ENCODE measurements at places on chromosomes 6 and 20.
A peak's percentile ranks its signal among the peaks of the same experiment; 100 is the strongest.

DNA sequence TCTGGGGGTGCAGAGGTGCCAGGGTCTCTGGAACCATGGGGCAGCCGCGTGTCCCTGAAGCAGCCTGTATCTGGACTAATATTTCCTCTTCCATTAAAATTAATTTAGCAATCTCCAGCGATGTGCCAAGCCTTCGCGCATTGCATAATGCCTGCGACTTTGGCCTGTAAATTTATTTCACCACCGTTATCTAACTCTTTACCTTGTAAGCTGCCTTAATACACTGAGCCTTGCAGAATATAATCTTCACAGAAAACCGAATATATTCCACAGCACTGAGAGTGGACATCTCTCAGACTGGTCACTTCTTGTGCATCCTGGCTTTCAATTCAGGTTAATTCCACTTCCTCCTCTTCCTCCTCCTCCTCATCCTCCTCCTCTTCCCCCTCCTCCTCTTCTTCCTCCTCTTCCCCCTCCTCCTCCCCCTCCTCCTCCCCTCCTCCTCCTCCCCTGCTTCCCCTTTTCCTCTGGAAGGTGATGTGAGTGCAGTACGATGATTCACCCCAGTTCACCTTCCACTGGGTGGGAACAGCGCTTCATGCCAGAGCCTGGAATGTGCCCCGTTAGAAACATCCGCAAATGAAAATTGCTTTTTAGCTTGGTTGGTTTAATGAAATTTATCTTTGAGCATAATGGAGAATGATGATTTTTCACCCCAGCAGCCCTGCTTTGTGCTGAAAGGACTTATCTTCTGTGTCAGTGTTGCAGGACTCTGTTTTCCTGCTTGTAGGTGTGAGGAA lies 101.4 kb downstream of the CDH4 start:
- no peak for DNase-seq

DNA sequence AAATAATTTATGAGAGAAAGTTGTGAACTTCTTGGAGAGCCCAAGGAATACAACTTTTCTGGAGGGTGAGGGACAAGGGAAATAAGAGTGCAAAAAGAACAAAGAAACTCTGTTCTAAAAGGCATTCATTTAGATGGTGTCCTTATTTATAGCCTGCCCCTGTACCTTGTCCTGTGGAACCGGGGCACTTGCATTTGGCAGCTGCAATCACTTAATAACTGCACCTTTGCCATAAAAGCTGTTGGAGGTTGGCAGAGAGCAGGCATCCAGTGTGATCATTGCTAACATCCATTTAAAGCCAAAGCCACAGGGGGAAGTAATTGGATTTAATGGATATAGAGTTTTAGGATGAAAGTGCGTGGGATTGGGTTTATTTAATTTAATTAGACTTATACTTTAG lies 50.8 kb upstream of the SGK1 start:
- DNase-seq = no peak

GRCh38 chr6:14734052-14734415 lies 511.8 kb upstream of the JARID2 start:
- no peak for DNase-seq

DNA sequence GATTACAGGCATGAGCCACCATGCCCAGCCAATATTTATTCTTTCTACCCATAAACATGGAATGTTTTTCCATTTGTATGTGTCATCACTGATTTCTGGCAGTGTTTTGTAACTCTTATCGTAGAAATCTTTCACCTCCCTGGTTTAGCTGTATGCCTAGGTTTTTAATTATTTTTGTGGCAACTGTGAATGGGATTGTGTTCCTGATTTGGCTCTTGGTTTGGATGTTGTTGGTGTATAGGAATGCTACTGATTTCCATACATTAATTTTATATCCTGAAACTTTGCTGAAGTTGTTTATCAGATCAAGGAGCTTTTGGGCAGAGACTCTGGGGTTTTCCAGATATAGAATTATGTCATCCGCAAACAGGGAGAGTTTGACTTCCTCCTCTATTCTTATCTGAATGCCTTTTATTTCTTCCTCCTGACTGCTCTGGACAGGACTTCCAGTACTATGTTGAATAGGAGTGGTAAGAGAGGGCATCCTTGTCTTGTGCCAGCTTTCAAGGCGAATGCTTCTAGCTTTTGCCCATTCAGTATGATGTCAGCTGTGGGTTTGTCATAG lies 198.6 kb downstream of the ZDHHC14 start:
- no peak for DNase-seq

- DNase-seq = no peak
Measured at GRCh38 chr20:57505979-57506378, 19.0 kb downstream of the CTCFL start.

GRCh38 chr6:34317172-34317477 lies 68.3 kb upstream of the SMIM29 start:
- DNase-seq = peak; percentile 33

GRCh38 chr20:38447251-38447661 lies 12.1 kb upstream of the SNHG17 start:
- DNase-seq = no peak

DNA sequence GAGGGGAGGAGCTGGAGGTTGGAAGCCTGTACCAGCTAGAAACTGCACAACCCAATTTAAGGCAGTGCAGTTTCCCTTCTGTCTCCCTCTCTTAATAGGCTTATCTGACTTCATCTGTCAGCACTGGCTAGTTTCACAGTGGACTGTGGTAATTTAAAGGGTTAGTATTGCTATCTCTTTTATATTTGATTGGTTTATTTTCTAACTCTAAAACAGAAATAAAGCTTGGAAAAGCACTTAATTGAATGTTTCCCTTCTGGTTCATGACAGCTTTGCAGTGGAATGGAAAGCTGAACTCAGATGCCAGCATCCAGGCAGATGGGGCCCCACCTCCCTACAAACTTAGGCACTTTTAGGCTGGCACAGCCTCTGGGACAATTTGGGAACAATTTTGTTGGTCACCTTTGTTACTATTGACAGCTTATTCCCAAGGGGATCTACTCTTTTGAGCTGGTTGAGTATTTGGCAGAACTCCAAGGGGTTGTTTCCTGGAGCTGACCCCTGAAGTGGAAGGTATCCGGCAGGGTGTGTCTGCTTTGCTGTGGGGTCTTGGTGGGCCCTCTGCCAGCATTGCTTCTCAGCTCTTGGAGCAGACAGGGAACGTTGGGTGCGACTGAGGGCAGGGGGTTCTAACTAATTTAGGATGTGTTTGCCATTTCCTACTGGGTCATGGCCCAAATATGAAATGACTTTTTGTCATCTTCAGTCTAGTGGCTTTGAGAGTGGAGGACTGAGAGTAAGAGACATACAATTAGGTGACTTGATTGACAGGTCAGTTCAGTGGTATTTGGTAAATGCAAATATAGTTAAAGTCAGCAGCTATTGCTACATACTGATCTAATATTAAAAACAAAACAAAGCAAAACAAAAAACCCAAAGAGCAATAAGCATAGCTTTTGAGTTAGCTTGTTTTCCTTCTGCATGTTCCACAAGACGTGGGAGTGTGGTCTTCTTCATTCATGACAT lies 9.3 kb downstream of the SH3BGRL2 start:
- peak; percentile 33 for DNase-seq

GRCh38 chr20:24964506-24964840 lies 15.4 kb downstream of the CST7 start:
- DNase-seq = no peak

- peak; percentile 3 for DNase-seq
Measured at GRCh38 chr20:43944653-43945235, 30.1 kb downstream of the TOX2 start.

DNA sequence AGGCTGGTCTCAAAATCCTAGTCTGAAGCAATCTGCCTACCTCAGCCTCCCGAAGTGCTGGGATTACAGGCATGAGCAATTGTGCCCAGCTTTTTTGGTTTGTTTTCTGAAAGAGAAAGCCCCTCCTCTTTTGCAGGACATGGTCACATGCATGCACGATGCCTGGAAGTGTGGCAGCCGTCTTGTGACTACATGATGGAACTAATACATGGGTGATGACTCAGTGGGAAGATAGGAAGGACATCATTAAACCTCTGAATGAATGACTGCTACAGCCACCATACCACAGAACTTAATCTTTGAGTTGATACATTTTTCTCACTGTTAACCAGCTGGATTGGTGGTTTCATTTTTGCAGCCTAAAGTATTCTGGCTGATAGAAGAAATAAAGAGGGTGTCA lies 13.4 kb upstream of the CTNNBL1 start:
- DNase-seq = no peak

DNA sequence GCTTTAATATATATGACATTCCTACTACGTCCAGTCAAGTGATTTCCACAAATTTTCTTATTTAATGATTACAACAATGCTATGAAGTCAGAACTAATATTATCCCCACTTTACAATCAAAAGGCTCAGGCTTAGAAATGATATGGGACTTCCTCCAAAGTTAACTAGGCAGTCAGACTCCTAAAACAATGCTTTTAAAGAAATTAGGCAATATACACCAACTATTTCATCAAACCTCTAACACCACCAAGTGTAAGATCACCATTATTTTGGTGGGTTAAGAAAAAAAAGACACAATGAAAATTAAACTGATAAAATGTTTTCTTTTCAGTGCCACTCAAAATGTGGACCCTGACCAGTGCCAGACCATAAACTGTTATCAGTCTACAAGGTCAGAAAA lies 256.1 kb upstream of the RUNX2 start:
- no peak for DNase-seq

- DNase-seq = peak; percentile 10
Measured at GRCh38 chr6:127520066-127520465, 931 bp upstream of the MTCL3 start.

GRCh38 chr6:73323323-73323722 lies 30.8 kb downstream of the DPPA5 start:
- DNase-seq = no peak

GRCh38 chr6:137005073-137005472 lies 39.7 kb downstream of the IL20RA start:
- no peak for DNase-seq

- no peak for DNase-seq
Measured at GRCh38 chr6:35015996-35016395, 125.1 kb downstream of the TCP11 start.

GRCh38 chr6:125872259-125872921 lies 81.6 kb downstream of the NCOA7 start:
- no peak for DNase-seq

- DNase-seq = no peak
Measured at GRCh38 chr6:140660295-140660694, 1285.8 kb upstream of the CITED2 start.

- DNase-seq = no peak
Measured at GRCh38 chr6:20213271-20213798, 1.1 kb upstream of the MBOAT1 start.

GRCh38 chr6:33623895-33624381 lies 2.8 kb downstream of the ITPR3 start:
- no peak for DNase-seq

- DNase-seq = no peak
Measured at GRCh38 chr6:55913228-55914195, 38.1 kb upstream of the BMP5 start.

GRCh38 chr6:16909658-16910360 lies 148.5 kb upstream of the ATXN1 start:
- DNase-seq = no peak

- DNase-seq = peak; percentile 26
Measured at GRCh38 chr6:42569102-42570028, 5.5 kb downstream of the UBR2 start.

DNA sequence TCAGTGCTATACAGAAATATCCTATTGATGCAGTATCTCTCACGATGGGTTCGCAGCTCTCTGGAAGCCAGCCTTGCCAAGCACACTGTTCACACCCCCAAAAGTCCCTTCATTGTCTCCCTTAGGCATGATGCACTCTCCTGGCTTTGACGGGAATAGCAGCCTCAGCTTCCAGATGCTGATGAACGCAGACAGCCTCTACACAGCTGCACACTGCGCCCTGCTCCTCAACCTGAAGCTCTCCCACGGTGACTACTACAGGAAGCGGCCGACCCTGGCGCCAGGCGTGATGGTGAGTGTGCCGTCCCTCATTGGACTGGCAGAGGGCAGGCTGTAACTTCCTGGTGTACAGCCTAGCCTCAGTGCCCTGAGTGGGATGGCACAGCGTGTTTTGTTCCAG lies 60.0 kb upstream of the PBOV1 start:
- no peak for DNase-seq

DNA sequence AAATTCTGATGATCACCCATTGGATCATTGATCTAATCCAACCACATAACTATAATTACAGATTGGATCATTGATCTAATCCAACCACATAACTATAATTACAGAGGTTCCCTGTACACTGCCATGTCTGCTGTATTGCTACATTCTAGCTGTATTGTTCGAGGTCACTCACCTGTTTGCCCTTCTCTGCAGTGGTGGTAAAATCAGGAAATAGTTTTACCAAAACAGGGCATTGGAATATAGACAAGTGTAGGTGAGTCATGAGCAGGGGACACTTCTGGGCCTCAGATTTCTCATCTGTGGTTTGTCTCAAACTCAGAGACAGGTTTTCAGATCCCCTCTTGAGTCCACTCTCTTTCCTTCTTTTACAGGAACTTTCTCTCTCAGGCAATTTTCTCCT lies 9.0 kb upstream of the AFDN start:
- no peak for DNase-seq

- DNase-seq = no peak
Measured at GRCh38 chr6:136901212-136901784, 20.8 kb upstream of the SLC35D3 start.

DNA sequence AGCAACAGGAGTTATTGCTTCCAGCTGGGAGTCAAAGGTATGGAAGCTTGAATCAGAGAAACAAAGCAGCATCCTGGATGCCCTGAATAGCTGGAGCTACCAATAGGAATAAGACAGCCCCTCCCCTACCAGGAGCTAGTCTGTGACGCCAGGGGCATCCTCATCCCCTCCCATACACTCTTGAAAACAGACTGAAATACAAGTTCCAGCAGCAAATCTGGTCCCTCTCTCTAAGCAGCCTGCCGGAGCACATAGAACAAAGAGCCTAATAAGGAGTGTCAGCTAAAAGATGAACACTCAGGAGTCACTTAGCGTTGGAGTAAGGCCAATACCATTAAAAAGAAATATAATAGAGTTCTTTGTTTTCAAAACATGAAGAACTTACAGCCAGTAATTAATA lies 25.6 kb downstream of the FILIP1 start:
- no peak for DNase-seq

- peak; percentile 9 for DNase-seq
Measured at GRCh38 chr6:145904391-145904790, 59.8 kb downstream of the SHPRH start.

GRCh38 chr6:149990212-149990660 lies 26.5 kb downstream of the ULBP1 start:
- DNase-seq = no peak

Measured in MM.1S (cell line).